GM10248 (cell line): ENCODE measurements at places on chromosomes 6 and 20.

DNA sequence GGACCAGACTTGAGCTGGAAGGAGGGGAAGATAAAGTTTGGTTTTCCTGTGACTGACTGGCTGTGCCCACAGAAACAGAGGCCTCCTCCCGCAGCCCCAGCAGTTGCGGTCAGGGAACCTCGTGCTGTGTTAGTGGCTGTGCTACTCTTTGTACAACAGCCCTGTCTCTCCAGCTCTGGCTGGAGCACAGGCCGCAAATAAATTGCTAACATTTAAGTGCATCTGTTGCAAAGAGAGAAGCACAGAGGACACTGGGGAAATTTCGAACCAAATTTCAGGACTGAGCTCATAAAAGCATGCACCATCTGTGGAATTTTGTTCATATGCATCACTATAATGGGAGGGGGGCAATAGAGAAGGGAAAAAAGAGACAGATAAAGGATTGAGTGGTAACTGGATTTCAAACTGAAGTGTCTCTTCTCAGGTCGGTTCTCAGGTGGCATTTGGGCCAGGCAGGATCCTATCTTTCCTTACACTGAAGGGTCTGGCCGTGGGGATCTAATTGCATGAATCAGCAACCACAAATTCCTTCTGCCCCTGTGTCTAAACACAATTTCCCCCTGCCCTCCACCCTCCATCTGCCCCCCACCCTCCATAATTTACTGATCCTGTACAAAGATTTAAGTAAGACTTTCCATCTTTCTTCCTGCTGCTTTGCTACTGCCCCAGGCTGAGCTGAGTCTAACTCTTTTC is 88.9 kb upstream of the ATXN1 start:
- no peak for DNase-seq

DNA sequence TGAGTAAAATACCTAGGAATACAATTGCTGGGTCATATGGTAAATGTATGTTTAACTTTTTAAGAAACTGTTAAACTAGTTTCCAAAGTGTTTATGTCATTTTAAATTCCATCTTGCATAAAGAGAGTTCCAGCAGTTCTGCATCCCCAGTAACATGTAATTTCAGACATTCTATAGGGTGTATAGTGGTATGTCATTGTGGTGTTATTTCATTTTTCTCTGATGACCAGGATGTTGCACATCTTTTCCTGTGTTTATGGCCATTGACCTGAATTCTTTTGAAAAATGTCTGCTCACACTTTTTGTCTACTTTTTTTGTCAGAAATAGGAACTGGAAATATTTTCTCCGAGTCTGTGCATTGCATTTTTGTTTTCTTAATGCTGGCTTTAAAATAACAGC is 128.9 kb downstream of the TMEM200A start:
- DNase-seq, result no peak

DNA sequence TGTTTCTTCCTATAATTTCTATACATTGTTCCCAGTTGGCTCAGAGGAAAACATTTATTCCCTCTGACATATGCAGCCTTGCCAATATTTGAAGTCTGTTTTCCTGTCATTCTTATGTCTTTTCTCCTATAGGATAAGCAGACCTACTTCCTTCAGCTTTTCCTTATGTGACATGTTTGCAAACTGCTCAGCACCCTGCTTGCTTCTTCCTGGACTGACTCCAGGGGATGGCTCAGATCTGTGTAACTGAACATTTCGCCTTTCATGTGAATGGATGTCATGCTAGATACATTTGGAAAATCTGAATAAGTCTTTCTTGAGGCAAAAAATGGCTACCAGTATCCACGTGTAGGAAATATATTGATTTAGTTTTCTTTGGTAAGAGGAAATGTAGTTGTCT is 113.2 kb downstream of the CARMIL1 start:
- no peak for DNase-seq

DNA sequence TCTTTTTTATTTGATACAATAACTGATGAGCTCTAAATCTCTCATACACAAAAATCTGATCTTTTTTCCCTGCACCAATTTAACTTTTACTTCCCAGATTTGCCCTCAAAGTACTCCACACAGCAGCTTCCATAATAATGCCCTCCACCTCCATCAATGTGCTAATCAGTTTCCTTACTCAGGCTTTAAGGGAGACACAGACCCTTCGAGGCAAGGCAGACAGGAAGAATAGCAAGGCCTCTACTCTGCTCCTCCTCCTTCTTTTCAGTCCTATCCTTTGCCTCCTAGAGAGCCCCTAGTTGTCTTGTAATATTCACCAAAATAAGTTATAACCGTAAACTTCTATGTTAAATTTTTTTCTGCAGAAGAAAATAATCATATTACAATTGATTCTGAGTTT is 444.9 kb upstream of the RNF217 start:
- DNase-seq, result no peak

DNA sequence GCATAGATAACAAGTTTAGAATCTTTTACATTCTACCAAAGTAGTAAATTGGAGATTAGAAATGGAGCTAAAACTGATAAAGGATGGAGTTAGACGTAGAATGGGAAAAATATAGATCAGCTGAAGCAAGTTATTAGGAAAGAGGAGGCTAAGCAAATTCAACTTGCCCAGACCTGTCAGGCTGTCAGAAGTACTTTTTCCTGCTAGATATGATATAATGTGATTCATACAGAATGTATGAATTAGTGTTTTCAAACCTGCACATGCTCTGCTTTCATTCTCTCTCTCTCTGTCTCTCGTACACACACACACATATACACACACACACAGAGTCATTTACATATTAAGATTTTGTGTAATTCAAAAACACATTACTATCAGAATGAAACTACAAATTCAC is 133.2 kb upstream of the HDGFL1 start:
- no peak for DNase-seq

GRCh38 chr6:157879873-157880254 is 56.8 kb downstream of the SNX9 start:
- DNase-seq, result no peak

GRCh38 chr20:37524859-37525708 is 2.6 kb downstream of the BLCAP start:
- no peak for DNase-seq

- no peak for DNase-seq
These were observed 50.9 kb downstream of the CCN2 start for GRCh38 chr6:131900231-131900630.

- DNase-seq, result no peak
These were observed 50.9 kb downstream of the DEK start for GRCh38 chr6:18213439-18213838.

DNA sequence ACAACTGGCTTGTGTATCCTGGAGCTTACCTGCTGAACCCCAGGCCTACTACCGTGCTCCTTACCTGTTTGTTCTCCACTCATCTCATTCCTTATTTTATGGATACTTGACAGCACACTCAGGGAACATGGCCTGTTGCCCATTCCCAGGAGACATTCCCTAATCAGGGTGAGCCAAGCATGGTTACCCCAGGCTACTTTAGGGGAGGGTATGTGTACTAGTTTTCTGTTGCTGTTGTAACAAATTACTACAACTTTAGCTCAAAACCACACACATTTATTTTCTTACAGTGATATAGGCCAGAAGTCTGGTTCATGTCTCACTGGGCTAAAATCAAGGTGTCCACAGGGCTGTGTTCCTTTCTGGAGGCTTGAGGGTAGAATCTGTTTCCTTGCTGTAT is 15.0 kb upstream of the TRAM2 start:
- no peak for DNase-seq

GRCh38 chr20:46590443-46590842 is 40.0 kb upstream of the OCSTAMP start:
- no peak for DNase-seq

GRCh38 chr6:136031982-136032381 is 180.5 kb downstream of the PDE7B start:
- peak; percentile 24 for DNase-seq

DNA sequence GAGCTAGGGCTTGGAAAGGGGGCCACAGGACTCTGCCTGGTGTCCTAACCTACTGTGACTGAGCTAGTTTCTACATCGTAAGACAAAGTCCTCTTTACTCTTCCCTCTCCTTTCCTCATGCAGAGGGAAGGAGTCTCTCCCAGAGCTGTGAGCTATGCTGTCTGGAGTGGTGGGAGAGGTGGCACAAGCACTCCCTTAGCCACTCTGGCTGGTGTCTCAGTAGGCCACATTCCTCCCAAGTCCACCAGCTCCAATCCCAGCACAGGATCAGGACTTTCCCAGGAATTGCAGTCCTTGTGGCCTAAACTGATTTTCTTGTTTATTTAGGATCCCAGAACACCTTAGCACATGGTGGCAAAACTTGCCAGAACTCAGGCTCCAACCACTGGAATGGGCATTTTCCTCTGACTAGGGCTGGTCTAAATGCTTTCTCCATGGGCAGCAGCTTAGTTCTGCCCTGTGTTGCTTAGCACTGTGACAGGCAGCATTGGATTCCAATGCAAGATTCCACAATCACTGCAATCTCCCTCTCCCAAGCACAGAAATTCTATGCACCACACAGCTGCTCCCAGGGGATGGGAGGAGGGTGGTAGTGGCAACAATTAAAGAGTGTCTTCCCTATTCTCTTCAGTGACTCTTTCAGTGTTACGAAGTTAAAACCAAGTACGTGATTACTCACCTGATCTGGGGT is 733.3 kb downstream of the HACE1 start:
- no peak for DNase-seq

DNA sequence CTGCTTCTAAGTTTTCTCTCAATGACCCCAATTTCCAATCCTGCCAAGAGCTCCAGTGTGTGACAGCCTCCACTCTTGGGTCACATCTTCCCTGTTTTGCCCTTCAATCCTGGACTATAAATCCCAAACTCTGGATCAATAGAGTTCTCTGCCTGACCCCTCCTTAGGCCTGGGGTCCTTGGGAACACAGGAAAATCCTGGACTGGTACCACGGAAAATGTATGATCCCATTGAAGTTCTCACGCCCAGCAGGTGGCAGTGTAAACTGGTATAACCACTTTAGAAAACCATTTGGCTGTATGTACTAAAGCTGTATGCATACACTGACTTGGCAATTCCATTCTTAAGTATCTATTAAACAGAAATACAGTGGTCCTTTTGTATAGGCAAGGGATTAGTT is 98.0 kb downstream of the SNAP25 start:
- no peak for DNase-seq

DNA sequence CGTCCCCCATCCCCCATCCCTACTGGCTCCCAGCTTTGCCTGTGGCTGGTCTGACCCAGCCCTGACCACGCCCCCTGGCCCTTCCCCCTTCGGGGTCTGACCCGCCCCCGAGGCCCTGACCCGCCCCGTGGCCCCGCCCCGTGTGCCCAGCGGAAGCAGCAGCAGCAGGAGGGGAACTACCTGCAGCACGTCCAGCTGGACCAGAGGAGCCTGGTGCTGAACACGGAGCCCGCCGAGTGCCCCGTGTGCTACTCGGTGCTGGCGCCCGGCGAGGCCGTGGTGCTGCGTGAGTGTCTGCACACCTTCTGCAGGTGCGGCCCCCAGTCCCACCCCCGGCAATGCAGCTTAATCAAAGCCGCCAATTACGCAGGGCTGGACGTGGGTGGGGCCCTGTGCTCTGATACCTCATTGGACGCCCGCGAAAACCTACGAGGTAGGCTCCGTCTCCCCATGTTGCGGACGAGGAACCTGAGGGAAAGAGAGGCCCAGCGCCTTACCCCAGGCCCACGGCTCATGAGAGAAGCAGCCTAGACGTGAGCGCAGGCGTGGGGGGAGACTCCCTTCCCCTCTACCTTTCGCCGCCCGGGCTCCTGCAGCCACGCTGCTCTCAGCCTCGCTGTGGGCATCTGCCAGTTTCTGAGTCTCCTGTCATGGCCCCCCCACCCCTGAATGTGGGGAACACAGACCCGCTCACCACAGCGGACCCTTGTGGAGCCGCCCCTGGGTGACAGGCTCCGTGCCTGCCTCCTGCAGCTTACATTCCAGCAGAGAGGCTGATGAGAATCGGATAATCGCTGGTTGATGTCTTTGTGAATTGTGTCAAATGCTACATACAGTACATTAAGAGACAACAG is 12.8 kb downstream of the RBCK1 start:
- peak; percentile 35 for DNase-seq
